ENCODE measurements at places on chromosomes 1 and 21.

DNA sequence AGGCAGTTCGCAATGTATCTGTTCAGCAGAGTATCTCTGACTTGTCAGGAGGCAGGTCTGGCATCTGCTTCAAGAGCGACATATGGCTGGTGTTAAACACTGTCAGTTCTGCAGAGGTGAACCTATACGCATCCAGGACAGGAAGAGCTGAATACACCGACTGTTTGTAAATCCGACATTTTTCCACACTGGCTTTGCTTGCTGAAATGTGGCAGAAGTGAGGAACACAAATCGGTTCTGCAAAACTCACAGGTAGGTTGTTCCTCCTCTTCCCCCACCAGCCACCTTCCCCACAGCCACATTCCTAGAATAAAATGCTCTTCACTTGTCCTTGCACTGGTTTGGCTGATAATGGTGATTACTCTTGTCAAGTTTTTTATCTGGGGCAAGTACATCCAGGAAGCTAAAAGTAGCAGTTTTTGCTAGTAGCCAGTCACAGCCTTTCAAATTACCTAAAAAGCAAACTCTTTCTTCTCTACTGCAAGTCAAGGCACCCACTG is 289.2 kb downstream of the GRIK1 start:
- no peak for DNase-seq

- DNase-seq: no peak
These were observed 114.0 kb downstream of the CD247 start for GRCh38 chr1:167404161-167404888.

DNA sequence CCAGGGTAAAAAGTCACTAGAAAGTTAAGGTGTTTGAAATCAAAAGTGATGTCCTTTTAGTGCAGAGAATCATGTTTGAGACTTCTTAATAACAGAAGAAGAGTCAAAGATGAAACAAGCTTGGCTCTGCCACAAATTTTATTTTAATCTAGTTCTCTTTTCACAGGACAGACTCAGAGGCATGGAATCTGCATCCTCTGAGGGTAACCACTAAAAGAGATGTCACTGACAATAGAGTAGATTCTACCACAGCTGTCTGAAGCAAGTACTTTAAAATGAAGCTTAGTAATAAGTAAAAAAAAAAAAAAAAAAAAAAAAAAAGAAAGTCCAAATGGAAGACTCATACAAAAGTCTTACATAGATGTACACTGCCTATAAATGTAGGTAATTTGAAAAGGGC is 519.7 kb upstream of the PRMT6 start:
- DNase-seq: no peak

DNA sequence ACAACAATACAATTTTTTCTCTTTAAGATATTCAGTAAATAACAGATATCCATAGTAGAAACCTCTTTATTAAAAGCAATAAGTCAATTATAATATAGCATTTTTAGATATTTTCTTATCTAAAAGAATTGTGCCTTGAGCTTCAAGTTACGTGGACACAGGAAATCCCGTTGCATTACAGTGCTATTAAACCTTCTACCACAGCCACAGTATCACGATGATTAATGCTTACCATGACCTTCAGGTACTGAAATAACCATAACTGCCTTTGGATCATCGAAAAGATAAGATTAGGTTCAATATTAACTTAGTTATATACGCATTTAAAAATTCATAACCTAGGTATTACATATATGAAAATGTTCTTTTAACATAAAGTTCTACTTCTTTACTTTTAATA is 17.9 kb downstream of the B3GALNT2 start:
- DNase-seq: no peak
